Activated naive CD4-positive, alpha-beta T cell treated with anti-CD3 and anti-CD28 coated beads, Interleukin-2, amount 10 ng/mL, durations not matched to agents 7 days and 5 days (primary cell): ENCODE measurements at places on chromosomes 2 and 18.
A peak's percentile ranks its signal among the peaks of the same experiment; 100 is the strongest.

- peaks cover 7% of the 10 kb centered on the region for H3K27me3 ChIP-seq
- DNase-seq: no peak
- H3K4me1 ChIP-seq: no peaks in the 10 kb centered on the region
- H3K4me3 ChIP-seq: no peak overlapping the region
- H3K27ac ChIP-seq: no peak overlapping the region
Observed at GRCh38 chr18:32383050-32383819, 87.4 kb downstream of the GAREM1 start.

- H3K36me3 ChIP-seq: no peaks in the 10 kb centered on the region
- DNase-seq: no peak
- no peaks in the 10 kb centered on the region for H3K27me3 ChIP-seq
Observed at GRCh38 chr2:212811921-212812320, 273.3 kb upstream of the ERBB4 start.

- H3K27me3 ChIP-seq: no peaks in the 10 kb centered on the region
- H3K4me3 ChIP-seq: peak overlapping the region; percentile 80
- no peak for DNase-seq
- peaks cover 83% of the 10 kb centered on the region for H3K36me3 ChIP-seq
- peaks cover 74% of the 10 kb centered on the region for H3K4me1 ChIP-seq
Observed at GRCh38 chr2:85854897-85855296, 33.9 kb downstream of the ST3GAL5 start.

DNA sequence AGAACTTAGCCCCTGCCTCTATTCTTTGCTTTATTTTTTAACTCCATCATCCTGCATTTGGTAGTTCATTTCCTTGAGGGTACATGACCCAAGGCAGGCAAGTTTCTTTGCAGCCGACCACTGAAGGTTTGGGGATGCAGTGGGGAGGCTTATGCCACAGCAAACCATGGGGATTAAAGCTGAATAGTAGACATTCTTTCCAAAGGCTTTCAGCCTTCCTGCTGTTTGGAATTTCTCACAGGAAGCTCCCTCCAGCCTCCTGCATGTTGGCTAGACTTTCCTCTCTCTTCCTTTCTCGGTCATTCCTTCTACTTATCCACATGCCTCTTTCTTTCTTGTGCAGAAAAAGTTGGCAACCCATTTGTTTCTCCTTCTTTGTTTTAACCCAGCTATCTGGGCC, 77.3 kb downstream of the SOCS6 start:
- DNase-seq: no peak
- no peak overlapping the region for H3K27ac ChIP-seq
- H3K36me3 ChIP-seq: no peaks in the 10 kb centered on the region
- H3K4me3 ChIP-seq: no peak overlapping the region
- H3K4me1 ChIP-seq: no peaks in the 10 kb centered on the region
- no peaks in the 10 kb centered on the region for H3K27me3 ChIP-seq

- H3K4me1 ChIP-seq: no peaks in the 10 kb centered on the region
- no peaks in the 10 kb centered on the region for H3K36me3 ChIP-seq
- H3K27me3 ChIP-seq: no peaks in the 10 kb centered on the region
- DNase-seq: no peak
- no peak overlapping the region for H3K4me3 ChIP-seq
- H3K27ac ChIP-seq: no peak overlapping the region
Observed at GRCh38 chr2:222133897-222134296, 164.9 kb downstream of the PAX3 start.

- H3K4me1 ChIP-seq: no peaks in the 10 kb centered on the region
- no peaks in the 10 kb centered on the region for H3K27me3 ChIP-seq
- no peak overlapping the region for H3K4me3 ChIP-seq
- no peak for DNase-seq
- no peaks in the 10 kb centered on the region for H3K36me3 ChIP-seq
- no peak overlapping the region for H3K27ac ChIP-seq
Observed at GRCh38 chr18:40096675-40097074, 1858.4 kb upstream of the PIK3C3 start.

GRCh38 chr2:230209422-230210051, 10.2 kb downstream of the SP110 start:
- H3K4me3 ChIP-seq: no peak overlapping the region
- no peaks in the 10 kb centered on the region for H3K27me3 ChIP-seq
- peaks cover 55% of the 10 kb centered on the region for H3K36me3 ChIP-seq

DNA sequence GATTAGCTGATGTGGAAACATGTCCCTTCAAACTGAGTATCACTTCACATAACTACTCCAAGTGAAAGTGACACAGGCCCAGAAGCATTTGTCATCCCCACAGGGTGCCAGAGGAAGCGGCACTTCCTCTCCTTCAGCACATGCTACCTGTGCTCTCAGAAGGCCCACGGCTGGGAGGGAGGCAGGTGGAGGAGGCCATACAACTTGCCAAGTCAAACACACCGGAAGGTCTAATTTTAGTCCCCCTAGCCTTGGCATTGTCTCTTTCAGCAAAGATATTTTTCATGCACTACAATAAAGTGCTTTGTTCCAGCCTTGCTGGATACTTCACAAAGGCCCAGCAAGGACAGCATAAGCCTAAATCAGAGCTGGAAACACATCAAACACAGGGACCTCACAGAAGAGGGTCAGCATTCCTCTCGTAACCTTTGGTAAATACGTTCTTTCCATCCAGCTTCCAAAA, 38.0 kb downstream of the VSNL1 start:
- no peaks in the 10 kb centered on the region for H3K36me3 ChIP-seq
- no peak overlapping the region for H3K27ac ChIP-seq
- H3K4me3 ChIP-seq: no peak overlapping the region
- no peak for DNase-seq

DNA sequence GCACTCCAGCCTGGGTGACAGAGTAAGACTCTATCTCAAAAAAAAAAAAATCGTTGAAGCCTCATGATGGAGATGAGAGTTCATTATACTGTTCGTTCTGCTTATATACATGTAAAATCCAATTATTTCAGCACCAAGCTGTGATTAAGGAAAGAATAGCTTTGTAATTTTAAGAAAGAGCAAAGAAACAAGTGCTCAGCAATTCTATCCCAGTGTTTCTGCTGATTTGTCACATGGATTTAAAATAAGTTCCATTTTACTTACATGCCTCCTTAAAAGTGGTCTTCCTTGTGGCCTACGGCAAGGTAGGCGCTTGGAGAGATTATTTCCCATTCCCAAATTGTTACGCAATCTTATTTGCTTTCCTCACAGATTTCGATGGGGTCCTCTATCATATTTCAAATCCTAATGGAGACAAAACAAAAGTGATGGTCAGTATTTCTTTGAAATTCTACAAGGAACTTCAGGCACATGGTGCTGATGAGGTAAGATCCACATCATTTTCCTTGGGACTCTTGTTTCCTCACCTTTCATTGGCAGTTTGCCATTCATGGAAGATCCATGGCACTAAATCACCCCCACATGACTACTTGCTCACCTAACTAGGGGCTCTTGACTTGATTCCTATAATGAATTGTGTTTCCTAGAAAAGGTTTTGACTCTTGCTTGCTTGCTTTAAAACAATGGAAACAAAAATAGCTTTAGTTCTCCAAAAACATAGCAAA, 11.5 kb downstream of the ARPC2 start:
- peaks cover 91% of the 10 kb centered on the region for H3K4me1 ChIP-seq
- peaks cover 82% of the 10 kb centered on the region for H3K36me3 ChIP-seq

GRCh38 chr18:22320771-22321170, 96.9 kb downstream of the CTAGE1 start:
- no peaks in the 10 kb centered on the region for H3K4me1 ChIP-seq
- H3K36me3 ChIP-seq: no peaks in the 10 kb centered on the region
- DNase-seq: no peak
- no peaks in the 10 kb centered on the region for H3K27me3 ChIP-seq
- no peak overlapping the region for H3K27ac ChIP-seq

DNA sequence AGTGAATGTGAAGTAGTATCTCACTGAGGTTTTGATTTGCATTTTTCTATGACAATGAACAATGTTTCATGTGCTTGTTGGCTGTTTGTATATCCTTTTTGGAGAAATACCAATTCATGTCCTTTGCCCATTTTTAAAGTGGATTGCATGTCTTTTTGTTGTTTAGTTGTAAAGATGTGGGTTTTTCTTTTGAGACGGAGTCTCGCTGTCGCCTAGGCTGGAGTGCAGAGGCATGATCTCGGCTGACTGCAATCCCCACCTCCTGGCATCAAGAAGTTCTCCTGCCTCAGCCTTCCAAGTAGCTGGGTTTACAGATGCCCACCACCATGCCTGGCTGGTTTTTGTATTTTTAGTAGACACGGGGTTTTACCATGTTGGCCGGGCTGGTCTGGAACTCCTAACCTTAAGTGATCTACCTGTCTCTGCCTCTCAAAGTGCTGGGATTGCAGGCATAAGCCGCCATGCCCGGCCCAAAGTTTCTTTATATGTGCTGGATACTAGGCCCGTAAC, 236.7 kb downstream of the MYCN start:
- H3K36me3 ChIP-seq: no peaks in the 10 kb centered on the region
- no peak overlapping the region for H3K4me3 ChIP-seq
- DNase-seq: no peak
- H3K27ac ChIP-seq: no peak overlapping the region
- no peaks in the 10 kb centered on the region for H3K4me1 ChIP-seq

- H3K27me3 ChIP-seq: no peaks in the 10 kb centered on the region
- DNase-seq: no peak
- no peak overlapping the region for H3K27ac ChIP-seq
- H3K4me1 ChIP-seq: peaks cover 23% of the 10 kb centered on the region
Observed at GRCh38 chr2:147325990-147326389, 518.8 kb upstream of the ACVR2A start.

DNA sequence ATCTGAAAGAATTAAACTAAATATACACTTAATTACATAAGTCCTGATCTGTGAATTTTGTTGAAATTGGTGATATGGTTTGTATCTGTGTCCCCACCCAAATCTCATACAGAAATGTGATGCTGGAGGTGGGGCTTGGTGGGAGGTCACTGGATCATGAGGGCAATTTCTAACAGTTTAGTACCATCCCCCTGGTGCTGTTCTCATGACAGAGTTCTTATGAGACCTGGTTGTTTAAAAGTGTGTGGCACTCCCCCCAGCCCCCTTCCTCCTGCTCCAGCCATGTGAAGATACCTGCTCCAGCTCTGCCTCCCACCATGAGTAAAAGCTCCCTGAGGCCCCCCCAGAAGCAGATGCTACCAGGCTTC, 18.7 kb downstream of the FEZ2 start:
- H3K27ac ChIP-seq: peak overlapping the region; percentile 43
- DNase-seq: no peak
- H3K27me3 ChIP-seq: no peaks in the 10 kb centered on the region
- peaks cover 71% of the 10 kb centered on the region for H3K36me3 ChIP-seq
- H3K4me3 ChIP-seq: no peak overlapping the region

- H3K27ac ChIP-seq: no peak overlapping the region
- no peaks in the 10 kb centered on the region for H3K27me3 ChIP-seq
- DNase-seq: no peak
- peaks cover 3% of the 10 kb centered on the region for H3K4me1 ChIP-seq
- H3K36me3 ChIP-seq: peaks cover 52% of the 10 kb centered on the region
Observed at GRCh38 chr18:9249254-9249653, 85.3 kb upstream of the TWSG1 start.

DNA sequence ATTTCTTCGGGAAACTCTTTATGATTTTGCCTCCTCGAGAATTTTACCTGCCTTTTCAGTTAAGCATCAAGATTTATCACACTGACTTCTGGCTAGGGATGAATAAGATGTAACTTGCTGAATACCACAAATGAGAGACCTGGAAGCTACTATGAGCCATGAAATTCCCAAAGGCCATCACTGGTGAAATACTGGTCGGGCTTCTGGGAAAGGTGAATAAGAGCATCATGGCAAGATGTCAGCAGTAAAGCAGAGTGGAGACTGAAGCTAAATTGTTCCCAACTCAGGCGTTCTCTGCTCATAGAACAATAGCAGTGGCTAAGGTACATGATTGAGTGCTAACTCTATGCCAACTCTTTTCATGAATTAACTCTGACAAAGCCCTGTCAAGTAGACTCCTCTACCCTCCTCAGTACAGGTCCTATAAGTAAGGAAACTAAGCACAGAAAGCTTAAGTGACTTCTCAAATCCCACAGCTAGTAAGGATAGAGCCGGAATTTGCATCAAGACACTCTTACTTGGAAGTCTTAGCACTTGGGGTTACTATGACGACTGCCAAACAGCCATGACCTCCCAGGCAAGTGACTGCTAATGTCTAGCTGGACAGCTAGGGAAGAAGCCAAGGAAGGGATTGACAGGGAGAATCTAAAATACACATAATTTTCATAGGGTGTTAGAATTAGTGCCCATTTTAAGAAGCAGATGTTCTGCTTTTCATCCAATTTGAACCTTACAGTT, 22.7 kb upstream of the DSC3 start:
- H3K27ac ChIP-seq: no peak overlapping the region
- no peak for DNase-seq
- H3K4me3 ChIP-seq: no peak overlapping the region

GRCh38 chr2:38748391-38748790, 2.8 kb downstream of the SRSF7 start:
- no peak for DNase-seq
- H3K27ac ChIP-seq: no peak overlapping the region
- H3K36me3 ChIP-seq: peaks cover 71% of the 10 kb centered on the region
- H3K27me3 ChIP-seq: peaks cover 4% of the 10 kb centered on the region

GRCh38 chr18:48583573-48583972, 44.7 kb downstream of the CTIF start:
- no peaks in the 10 kb centered on the region for H3K4me1 ChIP-seq
- H3K36me3 ChIP-seq: no peaks in the 10 kb centered on the region
- DNase-seq: no peak
- no peak overlapping the region for H3K4me3 ChIP-seq

DNA sequence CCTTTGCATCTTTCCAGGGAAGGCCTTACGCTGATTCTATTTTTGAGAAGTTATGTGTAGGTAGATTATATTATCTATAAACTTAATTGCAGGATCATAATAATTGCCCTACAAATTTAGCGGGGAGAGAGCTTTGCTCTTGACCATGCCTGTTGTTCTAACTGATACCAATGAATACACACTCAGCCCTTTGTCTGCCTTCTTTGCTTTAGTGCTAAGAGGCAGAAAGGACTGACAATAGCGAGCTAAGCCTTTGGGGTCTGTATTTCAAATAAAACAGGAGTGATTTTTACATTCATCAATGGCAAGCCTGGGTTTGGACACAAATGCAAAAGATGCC, 115.3 kb upstream of the STON1 start:
- peaks cover 11% of the 10 kb centered on the region for H3K27me3 ChIP-seq
- H3K36me3 ChIP-seq: peaks cover 1% of the 10 kb centered on the region
- H3K4me1 ChIP-seq: peaks cover 40% of the 10 kb centered on the region
- DNase-seq: no peak
- H3K27ac ChIP-seq: no peak overlapping the region

DNA sequence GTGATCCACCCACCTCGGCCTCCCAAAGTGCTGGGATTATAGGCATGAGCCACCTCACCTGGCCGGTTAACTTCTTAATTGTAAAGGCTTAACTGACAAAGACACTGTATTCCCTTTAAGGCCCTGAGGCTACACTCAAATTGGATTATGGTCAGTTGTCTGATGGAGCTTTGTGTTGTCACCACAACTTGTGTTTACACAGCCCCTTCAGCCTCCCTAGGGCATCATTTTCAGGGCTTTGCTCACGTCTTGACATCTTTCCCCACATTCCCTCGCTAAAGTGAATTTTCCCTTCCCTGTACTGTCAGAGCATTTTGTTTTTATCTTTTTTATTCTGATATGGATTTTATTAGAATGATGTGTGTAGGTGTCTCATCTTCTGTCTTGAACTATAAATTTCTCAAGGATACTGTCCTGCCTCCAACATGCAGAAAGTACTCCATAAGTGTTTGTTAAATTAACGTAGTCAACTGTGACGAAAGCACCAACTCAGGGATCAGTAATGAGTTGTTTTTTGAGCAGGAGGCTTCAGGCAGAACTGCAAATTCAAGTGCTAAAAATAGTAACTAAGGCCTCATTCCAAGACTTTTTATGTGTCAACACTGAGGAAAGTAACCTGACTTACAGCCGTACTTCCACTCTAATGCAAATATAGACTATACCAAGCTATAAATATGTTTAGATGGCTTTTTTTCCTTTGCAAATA, 77.1 kb upstream of the NARS1 start:
- no peak overlapping the region for H3K27ac ChIP-seq
- no peaks in the 10 kb centered on the region for H3K4me1 ChIP-seq
- no peak for DNase-seq
